ENCODE measurements at places on chromosomes 1 and 21.

DNA sequence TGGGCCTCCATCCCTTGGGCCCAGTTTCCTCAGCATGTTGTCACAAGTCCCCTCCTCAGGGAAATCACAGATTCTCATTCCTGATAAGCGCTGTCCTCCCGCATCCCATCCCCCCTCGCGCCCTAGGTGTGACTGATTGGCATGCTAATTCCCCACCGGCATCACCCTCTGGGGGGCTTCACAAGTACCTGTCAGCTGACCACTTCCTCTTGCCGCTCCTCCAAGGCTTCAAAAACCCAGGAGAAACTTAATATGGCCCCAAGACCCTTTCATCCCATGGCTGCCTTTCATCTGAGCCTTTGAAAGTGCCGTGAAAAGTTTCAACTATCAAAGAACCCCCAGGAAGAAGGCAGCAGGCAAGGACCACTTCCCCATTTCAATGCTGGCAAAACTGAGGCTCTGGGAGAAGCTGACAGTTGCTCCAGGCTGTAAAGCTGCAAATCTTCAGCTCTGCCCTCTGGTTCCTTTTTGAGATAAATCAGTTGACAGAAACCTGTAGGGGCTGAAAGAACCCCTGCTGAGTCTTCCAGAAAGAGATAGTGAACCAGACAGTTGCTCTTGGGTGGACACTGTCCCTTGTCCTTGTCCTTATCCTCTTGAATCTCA, 12.8 kb upstream of the MIXL1 start:
- DNase-seq: no peak

DNA sequence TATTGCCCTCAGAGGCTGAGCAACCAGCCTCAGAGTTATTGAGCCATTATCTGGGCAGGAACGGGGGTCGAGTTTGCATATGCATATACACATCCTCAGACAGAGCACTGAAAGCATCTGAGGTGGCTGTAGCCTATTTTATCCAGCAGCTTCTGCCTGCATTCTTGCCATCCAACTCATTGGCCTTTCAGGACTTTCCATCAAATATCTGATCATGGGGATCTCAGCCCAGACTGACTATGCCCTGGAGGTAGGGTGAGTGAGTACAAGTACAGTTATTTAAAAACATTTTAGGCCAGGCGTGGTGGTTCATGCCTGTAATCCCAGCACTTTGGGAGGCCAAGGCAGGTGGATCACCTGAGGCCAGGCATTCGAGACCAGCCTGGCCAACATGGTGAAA, 1.8 kb upstream of the MTF1 start:
- DNase-seq: no peak

DNA sequence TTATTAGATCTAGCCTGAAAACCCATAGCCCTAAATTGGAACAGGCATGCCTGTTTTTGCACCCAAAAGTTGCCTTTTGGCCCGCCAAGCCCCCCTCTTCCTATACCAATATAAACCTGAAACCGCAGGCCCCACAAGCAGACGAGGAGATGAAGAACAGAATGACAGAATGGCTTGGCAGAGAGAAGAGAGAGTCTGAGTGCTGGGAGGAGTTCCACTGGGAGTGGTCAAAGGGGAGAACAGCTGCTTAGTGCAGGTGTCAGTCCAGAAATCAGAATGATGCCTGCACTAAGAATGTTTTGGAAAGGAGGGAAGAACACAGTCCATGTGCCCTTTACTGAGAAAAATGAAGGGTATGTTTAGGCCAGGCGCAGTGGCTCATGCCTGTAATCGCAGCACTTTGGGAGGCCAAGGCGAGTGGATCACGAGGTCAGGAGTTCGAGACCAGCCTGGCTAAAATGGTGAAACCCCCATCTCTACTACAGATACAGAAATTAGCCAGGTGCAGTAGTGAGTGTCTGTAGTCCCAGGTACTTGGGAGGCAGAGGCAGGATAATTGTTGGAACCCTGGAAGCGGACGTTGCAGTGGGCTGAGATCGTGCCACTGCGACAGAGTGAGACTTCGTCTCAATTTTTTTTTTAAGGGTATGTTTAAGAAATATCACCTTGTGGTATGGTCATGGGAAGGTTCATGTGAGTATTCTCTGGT, 9.4 kb downstream of the DYRK1A start:
- no peak for DNase-seq

DNA sequence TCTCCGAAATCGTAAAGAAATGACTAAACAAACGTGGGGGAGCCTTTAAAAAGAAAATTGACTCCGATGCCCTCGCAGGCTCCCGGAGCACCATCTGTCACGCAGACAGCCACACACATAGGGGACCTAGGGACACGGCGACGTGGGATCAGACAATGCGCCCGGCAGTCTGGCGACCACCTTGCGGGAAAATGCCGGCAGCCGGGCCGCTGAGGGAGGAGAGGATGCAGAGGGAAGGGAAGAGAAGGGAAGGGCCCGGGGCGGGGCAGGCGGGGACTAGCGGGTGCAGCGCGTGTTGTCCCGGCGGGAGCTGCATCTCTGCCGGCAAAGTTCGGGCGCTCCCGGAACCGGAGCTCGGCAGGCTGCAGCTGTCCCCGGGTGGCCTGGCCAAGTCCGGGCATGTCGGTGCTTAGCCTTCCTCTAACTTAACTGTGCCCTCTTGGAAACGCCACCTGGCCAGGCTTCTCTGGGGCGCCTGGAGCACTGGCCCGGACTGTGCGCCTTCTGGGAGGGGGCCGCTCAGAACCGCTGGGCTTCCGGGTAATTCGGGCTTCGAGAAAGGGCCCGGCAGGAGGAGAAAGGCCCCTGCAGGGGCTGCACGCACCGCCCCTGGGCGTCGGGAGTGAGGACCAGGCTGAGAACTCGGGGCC, 1.8 kb downstream of the NHLH2 start:
- DNase-seq: no peak

DNA sequence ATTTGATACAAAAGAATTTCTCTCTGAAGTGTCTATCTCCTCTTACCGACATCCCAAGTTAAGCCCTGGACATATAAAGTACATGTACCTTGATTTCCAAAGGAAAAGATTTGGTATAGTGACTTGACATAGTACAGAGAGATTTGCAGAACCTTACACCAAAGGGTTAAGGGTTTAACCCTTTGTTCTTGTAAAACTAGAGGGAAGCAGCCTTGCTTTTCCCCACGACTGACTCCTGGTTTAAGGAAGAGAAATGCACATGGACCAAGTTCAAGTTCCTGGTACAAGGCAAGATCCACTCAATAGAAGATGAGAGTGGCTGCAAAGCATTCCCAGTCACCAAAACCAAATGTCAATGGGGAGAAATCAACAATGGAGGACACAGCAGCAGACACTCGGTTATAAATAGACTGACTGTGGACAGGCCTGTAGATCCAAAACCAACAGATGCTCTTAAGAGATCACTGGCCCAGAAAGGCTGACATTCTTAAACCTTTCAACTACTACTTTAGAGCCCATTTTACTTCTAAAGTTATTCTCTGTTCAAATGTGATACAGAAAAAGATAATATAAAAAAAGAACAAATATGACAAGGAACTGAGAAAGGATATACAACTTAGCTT, 69.4 kb downstream of the PUM1 start:
- DNase-seq: no peak

- DNase-seq: no peak
Measured at GRCh38 chr1:3893190-3893589, 6.9 kb downstream of the C1orf174 start.

DNA sequence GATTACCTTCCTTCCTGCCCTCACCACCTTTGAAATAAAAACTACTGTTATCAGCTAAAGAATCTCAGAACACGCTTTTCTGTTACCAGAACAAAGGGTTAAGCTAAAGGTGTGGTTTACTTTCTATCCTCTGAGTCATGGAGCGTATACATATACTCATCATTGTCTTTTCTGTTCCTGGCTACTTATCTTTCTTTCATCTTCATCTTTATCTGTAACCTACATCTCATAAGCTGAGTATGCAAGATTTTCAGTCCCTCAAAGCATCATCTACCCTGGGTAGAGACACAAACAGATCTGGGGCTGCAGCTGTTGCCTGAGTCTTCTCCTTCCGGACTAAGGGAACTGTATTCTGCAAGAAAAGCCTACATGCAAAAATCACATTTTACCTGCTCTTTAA, 75.6 kb downstream of the LMO4 start:
- no peak for DNase-seq

All from NCI-H1930 (cell line).